GM12864 (cell line): ENCODE measurements at places on chromosomes 6 and 20.

GRCh38 chr20:956330-956951, 40.3 kb upstream of the ANGPT4 start:
- peak; percentile 8 for DNase-seq

DNA sequence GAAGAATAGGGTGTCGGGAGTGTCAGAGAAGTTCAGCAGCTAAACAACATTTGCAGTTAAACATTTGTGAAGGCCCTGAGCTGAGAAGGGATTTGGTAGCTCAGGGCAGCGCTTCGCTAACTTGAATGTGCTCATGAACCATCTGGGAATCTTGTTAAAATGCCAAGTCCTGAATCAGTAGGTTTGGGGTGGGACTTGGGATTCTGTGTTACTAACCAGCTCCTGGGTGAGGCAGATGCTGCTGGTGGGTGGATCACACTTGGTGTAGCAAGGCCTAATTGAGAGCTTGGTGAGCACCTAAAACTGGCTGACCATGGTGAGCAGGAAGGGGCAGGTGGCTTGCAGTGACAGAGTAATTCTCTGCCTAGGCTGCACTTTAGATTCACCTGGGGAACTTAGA, 5.9 kb downstream of the PTPRA start:
- DNase-seq: no peak

GRCh38 chr20:50555662-50556061, 45.5 kb downstream of the PTPN1 start:
- DNase-seq: no peak

- DNase-seq: no peak
Measured at GRCh38 chr6:165649166-165650137, 13.6 kb downstream of the PDE10A start.

- DNase-seq: no peak
Measured at GRCh38 chr6:125953502-125953875, 3.1 kb upstream of the HINT3 start.
